ENCODE measurements at places on chromosomes 4 and X.

DNA sequence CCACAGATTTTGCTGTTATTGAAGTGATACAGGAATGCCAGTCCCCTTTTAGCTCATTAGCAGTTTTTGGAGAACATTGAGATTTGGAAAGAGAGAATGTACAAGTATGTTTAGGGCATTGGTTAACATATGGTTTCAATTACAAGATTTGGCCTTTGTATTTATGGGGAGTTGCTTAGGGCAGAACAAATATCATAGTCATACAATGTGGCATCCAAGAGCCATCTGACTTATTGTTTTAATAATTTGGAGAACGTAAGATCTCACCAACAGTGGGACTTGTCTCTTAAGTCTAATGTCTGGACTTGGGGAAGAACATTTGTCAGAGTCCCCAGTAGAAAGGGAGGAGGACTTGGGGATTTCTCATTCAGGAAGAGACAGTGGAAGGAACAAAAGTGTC, 166.1 kb downstream of the STK32B start:
- DNase-seq = no peak

GRCh38 chr4:100517864-100518341, at the start of gene EMCN:
Gene EMCN (minus strand): TSS chr4:100518022. CDS start chr4:100517914, 108 bp downstream.
- DNase-seq = no peak

GRCh38 chr4:145179281-145179860, 1.0 kb downstream of the OTUD4 start:
- peak; percentile 68 for DNase-seq

DNA sequence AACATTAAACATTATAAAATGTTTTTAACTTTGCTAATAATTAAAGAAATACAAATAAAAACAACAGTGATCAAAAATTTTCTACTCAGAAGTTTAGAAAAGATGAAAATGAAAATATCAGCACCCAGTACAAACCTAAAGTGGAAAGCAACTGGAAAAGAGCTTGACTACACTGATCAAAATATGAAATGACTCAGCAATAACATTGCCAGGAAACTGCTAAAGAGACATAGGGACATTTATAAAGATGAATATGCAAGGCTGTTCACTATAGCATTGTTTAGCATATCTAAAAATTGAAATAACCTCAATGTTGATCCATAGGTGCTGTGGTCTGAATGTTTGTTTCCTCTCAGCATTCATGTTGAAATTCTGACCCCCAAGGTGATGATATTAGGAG, 88.5 kb upstream of the NOCT start:
- no peak for DNase-seq

Data from AG08396 (cell line).